Activated naive CD8-positive, alpha-beta T cell treated with anti-CD3 and anti-CD28 coated beads, Interleukin-2, amount 50 U/mL, for 24 hours (primary cell): ENCODE measurements at places on chromosomes 5 and 9.

DNA sequence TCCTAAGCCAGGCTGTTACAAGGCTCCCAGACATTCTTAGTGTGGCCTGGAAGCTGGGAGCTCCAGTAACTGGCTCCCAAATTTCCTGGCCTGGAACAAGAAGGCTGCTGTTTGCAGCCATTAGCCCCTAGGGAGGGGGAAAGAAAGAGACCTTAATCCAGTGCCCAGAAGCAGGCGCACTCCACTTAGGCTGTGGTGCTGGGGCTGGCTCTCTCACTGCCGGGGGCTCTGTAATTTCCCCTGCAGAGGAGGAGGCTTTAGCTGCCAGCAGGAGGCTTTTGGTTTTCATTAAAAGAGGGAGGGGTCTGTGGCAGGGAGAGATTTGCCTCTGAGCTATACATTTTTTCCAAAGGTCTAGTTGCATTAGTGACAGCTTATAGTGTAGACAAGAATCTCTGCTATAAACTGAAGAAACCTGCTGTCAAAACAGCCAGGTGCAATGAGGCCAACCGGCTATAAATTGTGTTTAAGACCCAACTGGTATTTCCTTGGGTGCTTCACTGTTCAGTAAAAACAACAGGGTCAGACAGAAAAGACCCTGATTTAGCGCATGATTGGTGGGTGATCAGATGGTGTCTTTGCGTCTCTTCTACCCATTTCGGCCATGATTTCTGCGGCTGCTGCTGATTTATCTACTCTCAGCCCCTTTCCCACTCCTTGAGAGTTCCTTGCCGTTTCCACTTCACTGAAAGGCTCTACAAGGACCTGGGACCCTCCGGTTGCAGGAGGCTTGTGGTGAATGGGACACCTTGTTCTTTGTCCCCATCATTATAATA lies 254.6 kb downstream of the AOPEP start:
- DNase-seq, result no peak

DNA sequence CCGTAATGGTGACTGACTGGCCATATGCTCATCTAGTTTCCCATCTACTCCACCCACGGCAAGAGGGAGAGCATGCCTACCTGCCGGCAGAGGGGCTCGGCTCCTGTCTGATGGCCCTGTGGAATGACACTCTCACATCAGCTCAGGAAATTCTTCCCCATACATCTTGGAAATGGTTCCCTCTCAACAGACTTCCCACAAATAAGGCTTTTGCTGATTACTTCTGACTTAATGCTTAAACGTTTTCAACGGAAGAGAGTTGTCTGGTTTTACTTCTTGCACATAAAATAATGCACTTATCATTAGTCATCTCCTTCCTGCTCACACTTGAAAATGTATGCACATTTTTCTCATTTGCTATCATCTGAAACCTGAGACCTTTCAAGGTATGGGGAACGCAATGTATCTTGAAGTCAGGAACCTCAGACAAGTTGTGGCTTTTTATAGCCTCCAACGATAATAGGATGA lies 129.5 kb downstream of the TTLL11 start:
- DNase-seq, result no peak

- no peak for DNase-seq
These were observed 12.7 kb downstream of the GNPDA1 start for GRCh38 chr5:142000173-142000572.

- DNase-seq, result no peak
These were observed 46.1 kb upstream of the TMED7 start for GRCh38 chr5:115671939-115672338.

GRCh38 chr9:127642082-127642740 lies 30.1 kb downstream of the STXBP1 start:
- no peak for DNase-seq

DNA sequence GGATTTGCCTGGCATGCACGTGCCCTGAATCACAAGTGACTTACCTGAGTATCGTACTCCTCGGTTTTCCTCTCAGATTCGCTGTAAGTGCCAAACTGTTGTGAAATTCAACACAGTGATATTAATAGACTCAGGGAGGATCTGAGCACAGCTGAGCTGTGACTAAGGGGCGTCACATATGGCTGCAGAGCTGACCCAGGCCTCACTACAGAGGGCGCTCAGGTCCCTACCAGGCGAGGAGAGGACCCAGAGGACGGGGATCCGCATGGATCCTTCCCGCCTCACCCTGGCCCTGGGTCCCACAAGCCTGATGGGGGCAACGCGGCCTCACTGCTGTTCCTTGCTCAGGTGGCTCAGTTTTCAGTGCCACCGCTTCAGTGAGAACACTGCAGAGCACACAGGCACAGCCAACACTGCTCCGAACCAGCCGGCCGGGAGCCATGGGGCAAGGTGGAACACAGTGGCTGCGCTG lies 20.1 kb downstream of the CLPTM1L start:
- no peak for DNase-seq

DNA sequence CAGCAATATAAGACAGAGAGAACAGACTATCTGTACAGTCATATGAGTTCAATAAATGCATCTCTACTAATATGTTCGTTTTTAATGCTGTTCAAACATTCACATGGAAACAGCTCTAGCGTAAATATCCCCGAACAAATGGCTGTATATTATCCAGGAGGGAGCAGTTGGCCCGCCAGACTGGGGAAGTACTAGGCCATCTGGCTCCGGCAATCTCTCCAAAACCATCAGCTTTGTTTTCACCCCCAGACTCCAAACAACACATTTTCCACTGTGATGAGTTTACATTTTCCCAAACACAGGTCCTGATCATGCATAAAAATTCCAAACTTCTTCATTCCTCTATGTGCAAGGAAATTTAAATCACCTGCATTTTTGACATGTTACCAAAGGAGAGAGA lies 8.7 kb downstream of the EBF1 start:
- DNase-seq, result no peak

GRCh38 chr9:97847474-97848214 lies 5.4 kb upstream of the FOXE1 start:
- no peak for DNase-seq

- DNase-seq, result no peak
These were observed 229.9 kb downstream of the DOCK8 start for GRCh38 chr9:444528-444927.

DNA sequence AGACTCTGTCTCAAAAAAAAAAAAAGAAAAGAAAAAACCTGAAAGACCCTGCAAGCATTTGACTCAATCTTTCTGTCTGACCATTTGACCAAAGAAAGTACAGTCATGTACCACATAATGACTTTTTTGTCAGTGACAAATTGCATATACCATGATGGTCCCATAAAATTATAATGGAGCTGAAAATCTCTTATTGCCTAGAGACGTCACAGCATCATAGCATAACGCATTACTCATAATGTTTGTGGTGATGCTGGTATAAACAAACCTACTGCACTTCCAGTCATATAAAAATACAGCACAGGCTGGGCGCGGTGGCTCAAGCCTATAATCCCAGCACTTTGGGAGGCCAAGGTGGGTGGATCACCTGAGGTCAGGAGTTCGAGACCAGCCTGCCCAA lies 10.5 kb downstream of the ECM2 start:
- no peak for DNase-seq

DNA sequence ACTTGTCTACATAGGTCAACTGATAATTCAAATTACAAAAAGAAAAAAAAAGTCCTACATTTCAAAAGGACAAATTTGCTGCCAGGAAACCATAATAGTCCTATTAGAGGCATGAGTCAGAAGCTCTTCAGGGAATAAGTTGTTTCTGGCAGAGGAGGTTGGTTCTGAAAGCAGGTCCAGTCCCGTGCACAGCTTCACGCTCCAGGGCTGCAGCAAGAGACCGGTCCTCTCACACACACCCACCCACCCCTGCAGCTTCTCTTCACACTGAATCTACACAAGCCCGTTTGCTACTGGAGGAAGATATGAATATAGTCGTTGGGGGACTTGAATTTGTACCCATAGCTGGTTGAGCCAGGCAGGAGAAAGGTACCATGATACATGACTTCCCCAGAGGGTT lies 36.9 kb upstream of the SLC1A3 start:
- DNase-seq, result no peak

DNA sequence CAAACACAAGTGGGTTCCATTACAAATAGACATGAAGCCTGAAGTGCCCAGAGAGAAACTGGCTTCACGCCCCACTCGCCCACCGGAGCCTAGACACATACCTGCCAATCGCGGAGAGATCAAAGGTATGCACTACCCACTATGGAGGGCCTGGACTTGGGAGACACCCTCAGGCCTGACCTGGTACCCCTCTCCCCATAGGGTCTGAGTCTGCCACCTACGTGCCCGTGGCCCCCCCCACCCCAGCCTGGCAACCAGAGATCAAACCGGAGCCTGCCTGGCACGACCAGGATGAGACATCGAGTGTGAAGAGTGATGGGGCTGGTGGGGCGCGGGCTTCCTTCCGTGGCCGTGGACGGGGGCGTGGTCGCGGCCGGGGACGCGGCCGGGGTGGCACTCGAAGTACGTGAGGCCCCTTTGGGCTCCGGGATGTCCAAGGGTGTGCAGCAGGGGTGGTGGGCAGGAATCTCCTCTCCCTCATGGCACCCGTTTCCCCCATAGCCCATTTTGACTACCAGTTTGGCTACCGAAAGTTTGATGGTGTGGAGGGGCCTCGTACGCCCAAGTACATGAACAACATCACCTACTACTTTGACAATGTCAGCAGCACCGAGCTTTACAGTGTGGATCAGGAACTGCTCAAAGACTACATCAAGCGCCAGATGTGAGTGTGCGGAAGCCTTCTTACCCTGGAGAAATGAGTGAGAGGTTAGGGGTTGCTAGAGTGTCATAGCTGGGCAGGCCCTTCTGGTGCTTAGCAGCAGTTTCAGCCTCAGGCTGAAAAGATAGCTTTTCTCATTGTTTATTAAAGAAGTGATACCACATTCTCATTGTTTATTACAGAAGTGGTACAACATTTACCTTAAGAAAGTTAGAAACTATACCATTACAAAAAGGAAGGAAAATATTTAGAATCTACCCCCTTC lies 38.7 kb downstream of the LARP1 start:
- no peak for DNase-seq

DNA sequence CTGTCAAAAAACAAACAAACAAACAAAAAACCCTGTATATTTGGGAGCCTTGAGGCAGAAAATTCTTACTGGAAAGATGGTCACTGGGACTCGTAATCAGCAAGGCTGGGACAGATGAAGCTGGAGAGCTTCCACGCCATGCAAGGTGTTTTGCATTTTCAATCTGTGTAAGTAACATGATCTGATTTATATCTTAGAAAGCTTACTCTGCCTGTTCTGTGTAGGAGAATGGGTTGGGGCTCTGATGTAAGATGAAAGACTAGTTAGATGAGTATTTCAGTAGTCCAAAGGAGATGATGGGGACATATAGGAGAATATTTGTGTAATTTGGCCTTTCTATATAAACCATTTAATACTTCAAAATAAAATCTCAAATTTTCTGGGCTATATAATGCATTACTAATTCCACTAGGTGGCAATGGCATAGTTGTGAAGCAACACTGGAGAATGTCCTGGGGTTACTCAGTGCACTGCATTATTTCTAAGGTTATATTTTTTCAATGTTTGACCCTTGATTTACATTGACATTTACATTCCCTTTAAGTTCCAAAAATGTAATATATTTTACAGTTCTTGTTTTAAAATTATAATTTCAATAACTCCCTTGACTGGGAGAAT lies 21.9 kb upstream of the FSD1L start:
- no peak for DNase-seq

DNA sequence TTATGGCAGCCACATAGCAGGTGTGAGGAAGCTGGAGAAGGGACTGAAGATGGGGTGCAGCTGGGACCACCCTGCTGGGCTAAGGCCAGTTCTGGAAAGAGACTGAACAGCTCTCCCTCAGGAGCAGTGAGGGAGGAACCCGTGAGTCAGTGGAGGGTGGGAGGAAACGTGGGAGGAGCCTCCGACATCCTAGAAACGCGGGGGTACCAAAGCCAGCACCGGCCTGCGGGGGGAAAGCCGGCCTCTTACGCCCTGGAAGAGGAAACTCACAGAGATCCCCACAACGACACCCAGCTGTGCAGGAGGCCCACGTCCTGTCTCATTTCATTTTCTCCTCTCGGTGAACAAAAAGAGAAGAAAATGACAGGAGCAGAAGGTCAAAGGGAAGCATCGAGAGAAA lies 185.8 kb upstream of the IRX4 start:
- no peak for DNase-seq

DNA sequence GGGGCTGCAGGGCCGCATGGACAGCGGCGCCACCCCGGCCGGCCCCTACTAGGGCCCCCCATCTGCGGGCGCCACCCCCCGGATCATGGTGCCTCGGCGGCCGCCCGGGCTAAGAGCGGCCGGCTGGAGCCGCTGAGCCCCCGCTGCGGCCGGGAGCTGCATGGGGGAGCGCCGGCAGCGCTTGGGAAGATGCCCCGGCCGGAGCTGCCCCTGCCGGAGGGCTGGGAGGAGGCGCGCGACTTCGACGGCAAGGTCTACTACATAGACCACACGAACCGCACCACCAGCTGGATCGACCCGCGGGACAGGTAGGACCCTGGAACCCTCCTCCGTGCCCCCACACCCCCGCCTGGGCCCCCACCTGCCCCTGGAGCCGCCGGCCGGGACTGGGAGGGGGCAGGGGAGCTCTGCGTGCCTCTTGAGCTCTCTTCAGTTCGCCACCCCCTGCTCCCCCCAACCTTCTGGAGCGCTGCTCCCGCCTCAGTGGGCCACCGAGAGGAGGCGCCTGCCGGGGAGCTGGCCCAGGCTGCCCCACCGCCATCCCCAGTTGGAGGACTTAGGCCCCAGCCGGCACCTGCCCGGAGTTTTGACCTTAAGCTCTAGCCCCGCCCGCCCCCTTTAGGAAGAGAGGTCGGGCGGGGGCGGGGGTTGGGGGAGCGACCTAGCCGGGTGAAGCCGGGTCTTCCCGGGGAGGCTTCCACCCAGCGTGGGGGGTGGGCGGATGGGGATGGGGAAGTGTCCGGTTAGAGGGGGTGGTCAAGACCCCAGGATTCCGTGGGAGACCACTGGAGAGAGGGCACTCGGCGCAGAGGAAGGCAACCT lies 730 bp downstream of the WWC1 start:
- no peak for DNase-seq

DNA sequence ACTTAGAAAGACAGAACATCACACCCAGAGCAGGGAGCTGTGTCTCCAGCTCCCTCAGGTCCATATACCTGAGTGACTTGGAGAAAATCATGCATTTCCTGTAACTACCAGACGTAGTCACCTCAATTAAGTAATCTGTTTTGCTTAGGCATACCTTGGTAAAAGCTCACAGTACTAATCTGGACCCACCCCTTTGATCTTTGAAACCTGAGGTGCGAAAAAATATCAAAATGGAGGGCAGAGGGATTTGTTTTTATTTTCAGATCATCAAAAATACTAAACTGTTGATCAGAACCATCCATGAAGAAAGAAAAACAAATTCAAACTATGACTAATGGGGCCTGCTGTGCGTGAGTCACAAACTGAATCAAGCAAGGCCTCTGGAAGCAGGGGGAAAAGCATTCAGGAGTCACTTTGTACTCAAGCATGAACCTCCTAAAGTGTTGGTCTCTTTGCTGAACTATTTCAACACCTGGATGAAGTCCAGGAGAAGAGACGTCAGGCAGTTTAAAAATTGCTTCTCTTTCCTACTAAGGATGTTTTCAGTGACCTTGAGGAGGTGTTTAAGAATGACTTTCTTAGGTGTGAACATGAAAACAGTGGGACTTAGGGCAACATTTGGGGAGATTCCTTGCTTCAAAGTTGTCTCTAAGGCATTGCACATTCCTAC lies 76.3 kb downstream of the MUSK start:
- no peak for DNase-seq
